ENCODE measurements at places on chromosomes 6 and 20. TPM values are rescaled to one million over a fixed set of nuclear protein-coding genes. Genes with fewer than 3 reads are reported as not detected.

BMP7 gene
- total RNA-seq, result 0.03 TPM

RPL7L1 gene
- 142 TPM for total RNA-seq

KHDC1L gene
- not detected for total RNA-seq

BEND6 gene
- 7.7 TPM for total RNA-seq

BTN1A1 gene
- 0.23 TPM for total RNA-seq
